ENCODE measurements at places on chromosomes 6 and 20. TPM values are rescaled to one million over a fixed set of nuclear protein-coding genes. Genes with fewer than 3 reads are reported as not detected.

Gene ACTL10
- 0.75 TPM for total RNA-seq

Gene POM121L2
- total RNA-seq = not detected

Gene E2F1
- total RNA-seq = 1.2 TPM

Gene BPIFB2
- total RNA-seq = not detected

Gene RHAG
- not detected for total RNA-seq

Gene DPM1
- total RNA-seq = 54.1 TPM

Gene OGFR
- total RNA-seq = 47.8 TPM

Gene LTB
- total RNA-seq = 204 TPM

Gene EYA4
- not detected for total RNA-seq

Gene AIF1
- total RNA-seq = 76.5 TPM

Gene RBM24
- 2.7 TPM for total RNA-seq

Gene C6orf163
- total RNA-seq = 1.1 TPM
